ENCODE measurements at places on chromosomes 2 and 18. TPM values are rescaled to one million over a fixed set of nuclear protein-coding genes. Genes with fewer than 3 reads are reported as not detected.

Gene PJVK
- total RNA-seq, result 0.47 TPM

DNA sequence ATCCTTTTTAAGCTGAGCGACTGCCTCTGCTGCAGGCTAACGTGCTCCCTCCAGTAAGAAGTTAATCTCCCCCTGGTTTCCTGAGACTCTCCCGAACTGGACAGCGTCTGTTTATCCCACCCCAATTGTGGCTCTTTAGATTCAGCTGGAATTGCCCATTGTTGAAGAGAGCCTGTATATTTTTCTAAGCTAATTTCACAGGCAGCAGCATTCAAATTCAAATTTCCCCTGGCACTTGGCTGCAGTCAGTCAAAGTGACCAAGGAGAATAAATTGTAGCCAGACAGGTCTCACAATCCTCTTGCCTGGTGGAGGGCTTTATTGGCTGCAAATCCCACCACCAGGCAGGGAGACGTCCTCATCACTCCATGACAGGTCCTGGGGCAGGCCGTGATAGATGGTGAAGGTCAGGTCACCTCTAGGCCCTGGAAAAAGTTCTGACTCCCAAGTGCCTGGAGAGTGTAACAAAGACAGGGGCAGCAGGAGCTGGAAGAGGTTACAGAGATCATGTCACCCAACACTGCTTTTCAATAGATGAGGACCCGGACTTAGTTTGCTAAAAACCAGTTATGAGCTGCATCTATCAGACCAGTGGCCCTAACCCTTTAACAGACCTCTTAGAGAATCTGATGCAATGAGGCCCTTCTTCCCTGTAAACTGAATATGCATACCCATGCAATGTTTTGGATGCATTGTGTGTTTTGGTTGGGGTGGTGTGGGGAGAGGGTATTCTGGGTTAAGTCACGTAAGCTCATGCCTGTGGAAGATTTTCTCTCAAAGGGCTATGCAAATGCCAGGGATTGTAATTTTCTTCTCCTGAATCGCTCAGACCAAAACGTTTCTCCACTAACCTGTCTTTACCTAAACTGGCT, 32.3 kb upstream of the C18orf32 start:
- DNase-seq, result no peak

Gene ZNF385B
- total RNA-seq, result 3.2 TPM

GRCh38 chr2:128263902-128264331, 54.8 kb downstream of the HS6ST1 start:
- no peak for DNase-seq

Gene AQP12A
- not detected for total RNA-seq
